ENCODE measurements at places on chromosomes 7 and 10. TPM values are rescaled to one million over a fixed set of nuclear protein-coding genes. Genes with fewer than 3 reads are reported as not detected.

Gene OPN1SW
- not detected for total RNA-seq

Gene CCDC172
- total RNA-seq = not detected

Gene TLX1
- total RNA-seq = not detected

Gene DYNC1I1
- not detected for total RNA-seq

Gene LFNG
- total RNA-seq = 0.20 TPM

Gene AKR1C4
- total RNA-seq = not detected

Gene GPR22
- 4.0 TPM for total RNA-seq

Gene FGFBP3
- 1.6 TPM for total RNA-seq

Gene WDR86
- not detected for total RNA-seq

Gene FAM171A1
- total RNA-seq = 8.3 TPM

Gene HEPACAM2
- total RNA-seq = not detected

Gene PDE6C
- not detected for total RNA-seq

Gene BEND7
- 12.4 TPM for total RNA-seq

Gene SFRP5
- total RNA-seq = not detected

Gene CUL2
- 23.2 TPM for total RNA-seq

Gene CHAT
- not detected for total RNA-seq

Gene SPAM1
- not detected for total RNA-seq

Gene ETV1
- 81.6 TPM for total RNA-seq

Gene GLCCI1
- total RNA-seq = 4.6 TPM

Gene ST7
- total RNA-seq = 30.7 TPM

Gene NAT16
- not detected for total RNA-seq

Gene CALN1
- not detected for total RNA-seq

Gene MSMB
- total RNA-seq = not detected

Gene DRGX
- total RNA-seq = not detected

Gene LLCFC1
- total RNA-seq = not detected

Gene VSTM4
- not detected for total RNA-seq

Gene PTPRZ1
- total RNA-seq = not detected

Gene ACTR3C
- total RNA-seq = not detected

Gene NRG3
- total RNA-seq = not detected

Gene ZNF727
- not detected for total RNA-seq

Gene MAGI2
- 1.7 TPM for total RNA-seq

Gene RET
- total RNA-seq = 0.02 TPM

Gene GRM3
- total RNA-seq = not detected

Gene ELMO1
- 7.3 TPM for total RNA-seq

Gene EMX2
- total RNA-seq = not detected

Gene ZFAND4
- total RNA-seq = 5.5 TPM

Gene IRF5
- total RNA-seq = 6.5 TPM

Gene CYCS
- 351 TPM for total RNA-seq

Gene ARHGEF35
- total RNA-seq = 0.84 TPM

Gene SNX10
- total RNA-seq = 18.3 TPM

Gene OLAH
- total RNA-seq = 0.40 TPM

Gene HOXA7
- total RNA-seq = 4.1 TPM

All from NCI-H460 (cell line).